ENCODE measurements at places on chromosomes 3 and 15. TPM values are rescaled to one million over a fixed set of nuclear protein-coding genes. Genes with fewer than 3 reads are reported as not detected.
A peak's percentile ranks its signal among the peaks of the same experiment; 100 is the strongest.

Gene RTP3
- total RNA-seq = not detected

Gene CYP1A2
- total RNA-seq = not detected

DNA sequence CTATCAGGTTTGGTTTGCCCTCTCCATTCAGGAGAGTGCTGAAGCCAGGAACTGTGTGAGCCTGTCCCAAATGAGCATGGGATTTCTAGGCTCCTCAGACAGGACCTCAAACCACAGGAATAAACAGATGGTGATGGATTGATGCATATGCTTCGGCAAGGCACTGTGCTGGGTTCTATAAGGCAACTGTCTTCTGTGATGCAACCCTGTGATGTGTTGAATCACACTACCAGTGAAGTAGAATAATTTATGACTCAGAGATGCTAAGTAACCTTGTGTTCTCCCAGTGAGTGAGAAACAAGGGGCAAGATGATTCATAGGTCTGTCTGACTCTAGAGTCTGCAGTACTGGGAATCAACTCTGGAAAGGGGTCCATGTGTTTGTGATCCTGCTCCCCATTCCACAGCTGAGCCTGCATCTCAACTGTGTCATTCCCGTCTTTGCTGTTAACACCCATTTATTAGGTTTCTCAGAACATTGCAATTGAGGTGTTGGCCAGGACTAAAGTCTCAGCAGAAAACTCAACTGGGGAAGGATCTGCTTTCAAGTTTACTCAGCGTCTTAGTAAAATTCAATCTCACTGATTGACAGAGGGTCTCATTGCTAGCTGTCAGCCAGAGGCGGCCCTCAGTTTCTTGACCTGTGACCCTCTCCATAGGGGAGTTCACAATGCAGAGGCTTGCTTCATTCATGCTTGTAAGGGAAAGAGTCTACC lies 510.1 kb upstream of the CFAP20DC start:
- DNase-seq = peak; percentile 91

DNA sequence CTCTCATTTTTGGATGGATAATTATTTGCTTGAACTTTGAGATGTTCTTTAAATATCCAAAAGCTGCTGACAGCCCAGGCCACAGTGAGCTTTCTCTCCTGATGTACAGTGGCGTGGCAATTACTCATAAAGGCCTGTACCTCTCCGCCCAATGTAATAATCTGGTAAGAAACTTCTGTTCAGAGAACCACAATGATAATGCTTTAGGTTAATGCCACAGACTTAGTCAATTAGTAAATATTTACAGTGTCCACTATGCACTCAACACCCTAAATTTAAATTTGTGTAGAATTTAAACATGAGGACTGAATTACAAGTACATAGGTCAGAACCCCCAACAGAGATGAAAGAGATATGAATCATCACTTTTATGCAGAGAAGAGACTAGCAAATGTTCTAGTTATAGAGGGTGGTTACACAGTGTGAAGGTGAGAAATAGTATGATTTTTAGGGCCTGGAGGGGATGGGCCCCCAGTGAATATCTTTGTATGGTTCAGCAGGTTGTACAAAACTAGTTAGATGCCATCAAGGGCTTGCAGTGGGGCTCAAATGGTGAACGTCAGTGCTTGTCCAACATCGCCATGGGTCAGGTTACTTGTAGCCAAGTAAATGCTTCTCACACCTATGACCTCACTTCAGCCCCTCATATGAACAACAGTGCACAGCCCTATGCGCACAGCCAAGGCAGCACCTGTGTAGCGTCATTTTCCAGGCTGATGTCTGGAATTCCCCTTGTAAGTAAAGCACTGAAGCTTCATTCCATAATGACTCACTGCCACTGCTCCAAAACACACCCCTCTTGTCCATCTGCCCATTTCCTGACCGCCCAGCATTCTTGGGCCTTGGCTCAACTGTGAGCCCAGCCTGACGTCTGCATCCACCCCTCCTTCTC lies 13.3 kb downstream of the ABHD2 start:
- peak; percentile 89 for DNase-seq

DNA sequence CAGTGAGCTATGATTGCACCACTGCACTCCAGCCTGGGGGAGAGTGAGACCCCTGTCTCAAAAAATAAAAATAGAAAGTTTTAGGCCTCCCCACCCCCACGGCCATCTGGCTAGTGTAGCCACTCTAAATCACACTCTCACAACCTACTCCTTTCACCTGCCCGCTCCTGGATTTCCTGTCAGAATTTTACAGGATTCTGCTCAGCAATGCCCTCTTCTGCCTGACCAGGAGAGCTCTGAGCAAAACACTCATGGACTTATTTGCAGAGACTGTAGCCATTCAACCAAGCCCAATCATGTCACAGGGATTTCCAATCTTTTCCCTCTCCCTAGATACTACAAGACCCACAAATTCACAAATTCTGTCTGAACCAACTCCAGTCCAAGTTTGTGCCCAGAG lies 242.6 kb upstream of the TPRG1 start:
- no peak for DNase-seq

- no peak for DNase-seq
Observed at GRCh38 chr15:63322541-63322940, 45.1 kb downstream of the APH1B start.

DNA sequence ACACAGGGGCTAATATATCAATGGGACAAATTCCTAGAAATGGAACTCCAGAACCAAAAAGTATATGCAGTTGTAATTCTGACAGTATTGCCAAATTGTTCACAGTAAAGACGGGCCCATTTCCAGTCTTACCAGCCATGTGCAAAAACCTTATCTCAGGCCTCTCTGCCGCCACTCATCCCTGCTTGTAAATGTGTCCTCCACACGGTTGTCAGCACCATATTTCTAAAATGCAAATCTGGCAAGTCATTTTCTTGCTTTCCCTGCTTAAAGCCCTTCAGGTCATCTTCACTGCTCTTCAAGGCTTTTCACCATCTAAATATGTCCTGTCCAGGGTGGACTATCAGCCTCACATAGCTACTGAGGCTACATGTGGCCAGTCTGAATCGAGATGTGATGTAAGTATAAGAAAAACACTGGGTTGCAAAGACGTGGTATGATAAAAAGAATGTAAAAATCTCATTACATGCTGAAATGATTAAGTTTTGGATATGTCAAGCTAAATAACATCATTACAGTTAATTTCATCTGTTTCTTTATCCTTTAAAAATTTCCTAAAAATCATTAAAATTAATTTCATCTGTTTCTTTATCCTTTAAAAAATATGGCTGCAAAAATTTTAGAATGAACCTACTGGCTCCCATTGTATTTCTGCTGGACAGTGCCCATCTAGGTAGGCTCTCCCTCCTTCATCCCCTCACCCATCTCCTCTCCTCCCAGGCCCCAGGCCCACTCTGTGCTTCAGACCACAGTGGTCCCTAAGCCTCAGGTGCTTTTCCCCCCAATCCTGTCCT lies 980 bp downstream of the PARP9 start:
- peak; percentile 73 for DNase-seq

- DNase-seq = peak; percentile 45
Observed at GRCh38 chr3:27326202-27326601, 43.0 kb downstream of the NEK10 start.

DNA sequence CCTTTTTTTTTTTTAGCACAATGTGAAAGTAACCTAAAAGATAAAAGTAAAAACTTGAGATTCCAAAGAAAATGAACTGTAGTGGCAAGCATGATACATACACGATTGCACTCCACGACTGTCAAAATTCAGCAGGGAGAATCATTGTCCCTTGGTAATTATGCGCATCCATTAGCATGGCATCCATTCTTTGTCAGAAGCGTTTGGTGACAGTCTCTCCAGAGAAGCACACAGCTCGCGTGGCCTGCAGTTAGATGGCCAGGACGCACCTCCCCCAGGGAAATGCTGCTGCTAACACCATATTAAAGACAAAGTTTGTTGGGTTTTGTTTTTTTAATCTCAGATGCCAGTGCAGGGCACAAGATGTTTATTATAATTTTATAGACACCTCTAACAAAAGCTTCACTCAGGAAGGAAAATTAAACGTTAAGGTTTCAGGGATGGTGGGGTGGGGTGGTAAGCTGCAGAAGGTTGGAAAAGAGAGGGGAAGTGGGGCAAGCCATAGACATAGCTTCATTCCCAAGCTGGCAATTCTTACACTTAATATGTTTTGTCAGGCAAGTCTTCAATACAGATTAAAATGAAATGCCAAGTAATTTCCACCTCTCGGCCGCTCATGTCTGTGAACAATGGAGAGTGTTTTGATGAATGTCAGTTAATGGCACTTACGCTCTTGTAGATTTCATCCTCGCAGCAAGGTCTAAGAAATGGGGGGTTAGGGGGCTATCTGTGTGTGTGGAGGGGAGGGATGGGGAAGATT lies 142.8 kb upstream of the TOPAZ1 start:
- no peak for DNase-seq
